ENCODE measurements at places on chromosomes 6 and 20. TPM values are rescaled to one million over a fixed set of nuclear protein-coding genes. Genes with fewer than 3 reads are reported as not detected.

GRCh38 chr20:51029963-51030920 lies 7.3 kb upstream of the KCNG1 start:
- no peaks in the 10 kb centered on the region for H3K36me3 ChIP-seq
- H3K27me3 ChIP-seq: peaks cover 14% of the 10 kb centered on the region
- no peaks in the 10 kb centered on the region for H3K4me1 ChIP-seq

- no peak overlapping the region for H3K4me3 ChIP-seq
- no peaks in the 10 kb centered on the region for H3K4me1 ChIP-seq
- no peak overlapping the region for H3K27ac ChIP-seq
- no peaks in the 10 kb centered on the region for H3K36me3 ChIP-seq
- H3K27me3 ChIP-seq: no peaks in the 10 kb centered on the region
- DNase-seq: no peak
Observed at GRCh38 chr6:138600726-138601125, 101.4 kb upstream of the NHSL1 start.

DNA sequence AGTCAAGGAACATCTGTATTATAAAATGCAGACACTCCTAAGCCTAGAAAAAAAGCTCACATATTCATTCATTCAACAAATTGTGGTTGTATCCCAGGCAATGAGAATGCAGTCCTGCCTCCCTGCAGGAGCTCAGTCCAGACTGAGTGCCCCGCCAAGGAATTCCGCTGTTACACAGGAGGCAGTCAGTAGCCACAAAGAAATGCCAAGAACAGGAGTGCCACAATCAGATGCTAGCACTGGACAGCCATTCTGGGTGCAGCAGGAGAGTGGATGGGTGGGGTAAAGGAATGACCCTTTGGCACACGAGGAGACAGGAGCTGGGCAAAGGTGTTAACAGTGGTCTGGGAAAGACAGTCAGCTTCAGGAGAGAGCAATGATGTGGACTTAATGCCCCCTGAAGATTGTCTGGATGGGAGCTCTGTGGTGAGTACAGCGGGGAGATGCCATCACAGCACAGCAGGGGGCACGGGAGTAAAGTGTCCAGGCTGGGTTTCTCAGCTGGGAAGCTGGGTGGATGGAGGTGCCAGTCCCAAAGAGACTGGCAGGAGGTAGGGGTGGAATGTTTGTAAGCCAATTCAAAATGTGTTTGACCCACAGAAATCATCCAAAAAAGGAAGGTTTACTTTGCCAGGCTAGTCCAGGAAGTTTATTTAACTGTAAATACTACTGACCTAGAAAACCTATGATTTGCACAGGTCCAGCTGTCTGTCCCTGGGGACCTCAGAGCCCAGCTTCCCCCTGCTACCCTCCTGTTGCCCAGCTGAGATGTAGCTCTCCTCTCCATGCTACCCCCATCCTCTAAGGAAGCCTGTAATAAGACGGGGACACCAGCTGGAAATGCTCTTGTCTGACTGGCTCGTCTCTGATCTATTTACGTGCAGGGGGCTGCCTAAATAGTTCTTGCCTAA lies 84.1 kb downstream of the SLC23A2 start:
- H3K4me3 ChIP-seq: no peak overlapping the region
- no peak for DNase-seq
- no peaks in the 10 kb centered on the region for H3K27me3 ChIP-seq
- no peaks in the 10 kb centered on the region for H3K36me3 ChIP-seq
- H3K27ac ChIP-seq: no peak overlapping the region

GRCh38 chr20:38730989-38731737 lies 6.9 kb downstream of the SLC32A1 start:
- peak overlapping the region; percentile 31 for H3K4me3 ChIP-seq
- peaks cover 12% of the 10 kb centered on the region for H3K4me1 ChIP-seq
- no peak overlapping the region for H3K27ac ChIP-seq
- peak; percentile 63 for DNase-seq
- H3K36me3 ChIP-seq: no peaks in the 10 kb centered on the region
- peaks cover 97% of the 10 kb centered on the region for H3K27me3 ChIP-seq

- H3K27ac ChIP-seq: no peak overlapping the region
- DNase-seq: no peak
- no peaks in the 10 kb centered on the region for H3K4me1 ChIP-seq
- peaks cover 3% of the 10 kb centered on the region for H3K36me3 ChIP-seq
Observed at GRCh38 chr6:8054276-8054675, 9.9 kb downstream of the BLOC1S5 start.

GRCh38 chr6:160005861-160006540 lies 37.1 kb downstream of the IGF2R start:
- H3K27me3 ChIP-seq: no peaks in the 10 kb centered on the region
- H3K4me1 ChIP-seq: no peaks in the 10 kb centered on the region
- no peak for DNase-seq
- H3K4me3 ChIP-seq: no peak overlapping the region
- no peak overlapping the region for H3K27ac ChIP-seq
- H3K36me3 ChIP-seq: no peaks in the 10 kb centered on the region

- peaks cover 25% of the 10 kb centered on the region for H3K4me1 ChIP-seq
- no peaks in the 10 kb centered on the region for H3K27me3 ChIP-seq
- no peak overlapping the region for H3K4me3 ChIP-seq
Observed at GRCh38 chr6:47145212-47145611, 103.1 kb upstream of the ADGRF1 start.

Gene SLC13A3
- 0.48 TPM for polyA plus RNA-seq
